ENCODE measurements at places on chromosomes 3 and 15.

GRCh38 chr15:48642795-48643194 is 2.7 kb downstream of the FBN1 start:
- DNase-seq: no peak
- H3K27me3 ChIP-seq: peaks cover 53% of the 10 kb centered on the region
- H3K36me3 ChIP-seq: no peaks in the 10 kb centered on the region
- H3K4me3 ChIP-seq: no peak overlapping the region
- H3K4me1 ChIP-seq: peaks cover 5% of the 10 kb centered on the region
- no peak overlapping the region for H3K27ac ChIP-seq

DNA sequence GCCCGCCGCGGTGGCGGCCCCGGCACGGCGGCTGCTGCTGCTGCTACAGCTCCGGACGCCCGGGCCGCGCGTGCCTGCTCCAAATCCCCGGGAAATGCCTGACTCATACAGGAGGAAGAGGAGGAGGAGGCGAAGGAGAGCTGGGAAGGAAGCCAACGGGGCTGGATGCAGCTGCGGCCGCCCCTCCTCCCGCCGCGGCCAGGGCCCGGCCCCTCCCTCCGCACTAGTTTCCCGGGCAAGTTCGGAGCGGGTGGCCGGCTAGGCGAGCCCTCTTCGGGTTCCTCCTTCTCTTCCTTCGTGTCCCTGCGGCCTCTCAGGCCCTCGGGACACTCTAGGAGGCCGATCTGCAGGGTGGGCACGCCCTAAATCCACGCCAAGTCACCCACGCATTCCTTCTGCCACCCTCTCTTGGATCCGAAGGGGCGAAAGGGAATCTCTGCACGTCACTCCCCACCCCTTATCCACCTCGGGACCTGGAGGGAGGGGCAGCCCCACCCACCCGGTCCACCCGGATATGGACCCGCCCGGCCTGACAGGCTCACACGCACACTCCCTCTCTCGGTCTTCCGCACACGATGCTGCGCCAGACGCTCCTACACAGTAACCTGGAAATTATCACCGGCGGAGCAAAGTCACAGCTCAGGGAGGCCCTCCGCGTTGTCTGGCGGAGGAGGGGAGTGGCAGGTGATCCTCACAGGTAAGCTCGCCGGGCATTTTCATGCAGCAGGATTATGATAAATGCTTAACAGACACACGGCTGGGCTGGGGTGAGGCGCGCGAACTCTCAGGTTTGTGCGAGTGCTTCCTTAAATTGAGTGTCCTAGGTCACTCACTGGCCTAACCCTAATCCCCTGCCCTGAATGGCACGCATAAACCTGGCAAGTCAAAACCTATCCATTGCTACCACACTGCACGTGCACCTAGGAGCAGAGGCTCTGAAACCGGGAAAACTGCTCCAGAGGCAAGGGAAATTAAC is at the start of the genes OSBPL10 and ZNF860:
Gene OSBPL10, minus strand, starts transcription at position 57 of the 976 bp plus-strand sequence. CDS start 83 bp downstream, outside the sequence.
Gene ZNF860, plus strand, starts transcription at position 545 of the 976 bp plus-strand sequence. CDS start 7,330 bp downstream, outside the sequence.
- H3K4me3 ChIP-seq: peak within 1 kb of the TSS; percentile 87
- peak; percentile 4 for DNase-seq
- peaks cover 17% of the 10 kb centered on the region for H3K27me3 ChIP-seq
- H3K36me3 ChIP-seq: peaks cover 3% of the 10 kb centered on the region
- peak within 1 kb of the TSS; percentile 62 for H3K27ac ChIP-seq

DNA sequence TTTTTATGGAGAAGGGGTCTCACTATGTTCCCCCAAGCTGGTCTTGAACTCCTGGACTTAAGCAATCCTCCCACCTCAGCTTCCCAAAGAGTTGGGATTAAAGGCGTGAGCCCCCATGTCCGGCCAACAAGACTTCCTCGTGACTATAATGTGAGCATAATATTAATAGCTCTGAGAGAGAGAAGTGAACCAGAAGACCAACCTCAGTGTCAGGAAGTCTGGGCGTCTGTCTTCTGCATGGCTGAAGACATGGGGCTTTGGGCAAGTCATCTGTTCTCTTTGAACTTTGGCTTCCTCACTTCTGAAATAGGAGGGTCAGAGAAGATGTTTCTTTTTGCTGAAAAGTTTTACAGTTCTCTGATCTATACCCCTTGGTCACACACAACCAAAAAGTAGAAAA is 92.1 kb downstream of the SLC49A4 start:
- H3K4me3 ChIP-seq: no peak overlapping the region
- H3K36me3 ChIP-seq: no peaks in the 10 kb centered on the region
- peaks cover 12% of the 10 kb centered on the region for H3K27me3 ChIP-seq
- no peak for DNase-seq

GRCh38 chr3:195461594-195462307 is 18.9 kb upstream of the ACAP2 start:
- no peak overlapping the region for H3K4me3 ChIP-seq
- no peak overlapping the region for H3K27ac ChIP-seq
- no peak for DNase-seq
- peaks cover 1% of the 10 kb centered on the region for H3K27me3 ChIP-seq
- H3K36me3 ChIP-seq: no peaks in the 10 kb centered on the region
